Kidney tubule cell (primary cell): ENCODE measurements at places on chromosomes 12 and 14.

DNA sequence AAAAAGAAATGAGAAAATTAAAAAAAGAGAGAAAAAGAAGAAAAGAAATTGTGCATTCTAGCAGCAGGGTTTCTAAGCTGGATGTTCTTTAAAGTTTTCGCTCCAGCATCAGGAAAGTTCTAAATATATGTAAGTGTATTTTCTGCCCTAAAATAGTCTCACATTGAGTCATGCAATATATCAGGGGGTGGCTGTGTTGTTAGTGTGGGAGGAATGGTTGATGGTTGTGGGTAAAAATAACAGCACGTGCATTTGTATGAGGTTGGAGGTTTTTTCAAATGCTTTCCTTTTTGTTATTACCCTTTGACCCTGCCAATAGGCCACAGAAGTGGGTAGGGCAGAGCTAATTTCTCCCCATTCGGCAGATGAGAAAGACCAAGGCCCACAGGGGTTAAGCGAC lies 65.1 kb upstream of the FBXO21 start:
- no peak for DNase-seq

GRCh38 chr12:53099071-53099882 lies 1.8 kb downstream of the IGFBP6 start:
- peak; percentile 93 for DNase-seq

- peak; percentile 19 for DNase-seq
Observed at GRCh38 chr14:95106971-95107370, 50.4 kb downstream of the DICER1 start.

GRCh38 chr12:67035121-67035520 lies 234.0 kb upstream of the CAND1 start:
- no peak for DNase-seq

DNA sequence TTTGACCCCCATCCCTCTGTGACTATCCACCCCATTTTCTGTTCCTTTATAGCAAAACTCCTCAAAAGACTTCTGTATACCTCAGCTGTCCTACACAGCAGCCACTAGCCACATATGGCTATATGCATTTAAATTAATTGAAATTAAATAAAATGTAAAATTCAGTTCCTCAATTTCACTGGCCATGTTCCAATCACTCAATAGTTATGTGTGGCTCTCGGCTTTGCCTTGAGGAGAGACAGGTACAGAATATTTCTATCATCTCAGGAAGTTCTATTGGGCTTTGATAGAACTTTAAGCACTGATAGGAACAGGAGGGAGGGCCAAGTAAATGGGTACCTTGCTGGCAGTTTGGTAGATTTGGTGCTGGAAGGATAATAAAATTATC lies 280.3 kb upstream of the AMIGO2 start:
- DNase-seq: no peak

- DNase-seq: peak; percentile 82
Observed at GRCh38 chr14:61950340-61950739, 188.1 kb downstream of the SNAPC1 start.

- DNase-seq: no peak
Observed at GRCh38 chr12:110514363-110514762, 12.2 kb downstream of the RAD9B start.

DNA sequence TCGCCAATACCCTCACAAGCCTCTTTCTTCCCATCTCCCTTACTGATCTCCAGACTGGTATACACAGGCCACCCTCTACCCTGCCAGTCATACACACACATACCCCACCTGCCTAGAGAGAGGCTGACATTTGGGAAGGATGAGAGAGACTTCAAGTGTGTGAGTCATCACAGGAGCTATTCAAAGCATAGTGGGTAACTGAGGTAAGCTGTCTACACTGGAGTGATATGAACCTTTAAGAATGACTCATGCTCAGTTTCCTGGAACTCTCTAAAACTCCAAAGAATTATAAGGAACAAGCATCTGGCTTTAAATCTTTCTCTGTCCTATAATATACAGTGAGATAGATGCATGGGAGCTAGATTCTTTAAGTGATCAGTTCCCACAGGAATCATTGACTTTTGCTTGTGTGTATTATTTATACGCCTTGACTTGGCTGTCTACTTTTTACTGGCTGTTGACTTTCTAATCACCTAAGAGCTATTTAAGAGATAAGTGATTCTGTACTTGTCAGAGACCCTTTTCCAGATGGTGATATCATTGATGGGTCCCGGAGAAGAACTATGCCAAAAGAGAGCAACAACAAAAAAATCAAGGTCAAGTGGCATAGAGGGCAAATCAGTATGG lies 5.8 kb downstream of the IGF1 start:
- DNase-seq: peak; percentile 87

DNA sequence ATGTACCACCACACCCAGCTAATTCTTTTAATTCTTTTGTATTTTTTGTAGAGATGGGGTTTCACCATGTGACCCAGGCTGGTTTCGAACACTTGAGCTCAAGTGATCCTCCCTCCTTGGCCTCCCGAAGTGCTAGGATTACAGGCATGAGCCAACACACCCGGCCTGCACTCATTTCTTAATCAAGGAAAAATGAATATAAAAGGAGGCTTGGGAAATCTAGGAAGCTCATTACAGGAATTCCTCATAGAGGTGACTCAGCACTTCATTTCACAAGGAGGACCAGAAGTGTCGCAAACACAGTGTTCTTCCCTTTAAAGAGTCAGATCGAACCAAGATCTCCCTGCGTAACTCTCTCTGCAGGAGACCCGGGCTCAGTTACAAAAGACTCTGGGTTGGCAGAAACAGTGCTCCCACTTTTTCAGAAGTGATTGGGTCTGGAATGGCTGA lies 30.3 kb downstream of the NFKBIA start:
- DNase-seq: peak; percentile 91

DNA sequence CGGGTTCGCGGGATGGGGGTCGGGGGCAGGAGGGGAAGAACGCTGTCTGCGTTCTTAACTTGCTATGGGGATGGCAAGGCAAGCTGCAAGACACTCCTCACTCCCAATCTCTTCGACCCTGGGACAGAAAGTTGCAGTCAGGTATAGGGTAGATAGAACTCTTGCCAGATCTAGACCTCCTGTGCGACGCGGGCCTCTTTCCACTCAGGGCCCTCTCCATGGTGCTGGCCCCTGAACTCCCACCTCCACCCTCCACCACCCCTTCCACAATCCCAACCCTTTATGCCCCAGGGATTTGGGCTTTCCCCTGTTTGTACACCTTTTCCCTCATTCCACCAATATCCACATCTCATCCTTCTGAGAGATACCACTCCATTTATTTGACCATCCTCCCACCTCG lies 812 bp downstream of the NABP2 start:
- DNase-seq: no peak

DNA sequence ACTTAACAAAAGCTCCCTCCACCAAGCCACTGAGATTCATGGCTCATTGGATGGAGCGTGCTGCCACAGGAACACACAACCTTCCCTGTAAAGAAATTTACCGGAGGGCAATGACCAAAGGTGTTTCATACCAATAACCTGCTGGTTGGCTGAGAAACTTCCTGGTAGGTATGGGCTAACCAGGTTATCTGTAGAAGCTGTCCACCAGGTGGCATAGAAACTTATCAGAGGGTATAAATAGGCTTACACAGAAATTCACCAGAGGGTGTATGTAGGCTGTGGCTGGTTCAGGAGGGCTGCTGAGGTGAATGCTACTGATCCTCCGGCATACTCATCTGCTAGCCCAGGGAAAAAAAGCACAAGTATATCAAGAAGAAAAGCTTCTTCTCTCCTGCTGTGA lies 27.1 kb upstream of the MTERF2 start:
- DNase-seq: peak; percentile 62

- peak; percentile 38 for DNase-seq
Observed at GRCh38 chr12:116015525-116015924, 262.0 kb downstream of the MED13L start.

- DNase-seq: peak; percentile 58
Observed at GRCh38 chr12:101570047-101570446, 24.7 kb upstream of the MYBPC1 start.

- no peak for DNase-seq
Observed at GRCh38 chr12:128682548-128683275, 141.0 kb downstream of the SLC15A4 start.

DNA sequence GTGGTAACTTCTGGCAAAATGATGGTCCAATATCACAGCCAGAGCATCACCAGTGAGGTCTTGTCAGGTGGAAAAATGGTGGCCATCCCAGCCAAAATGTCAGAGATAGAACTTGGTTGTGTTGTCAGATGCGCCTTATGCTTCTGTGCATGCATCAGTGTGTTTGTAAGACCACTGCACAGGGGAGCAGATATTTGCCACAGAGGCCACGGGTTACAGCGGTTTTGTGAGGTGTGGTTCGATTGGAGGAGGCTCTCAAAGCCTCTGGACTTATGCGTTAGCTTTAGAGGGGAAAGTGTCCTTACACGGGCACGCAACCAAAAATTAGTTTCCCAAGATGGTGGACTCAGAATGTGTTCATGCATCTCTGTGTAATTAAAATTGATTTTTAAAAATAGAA lies 243.8 kb downstream of the ADGRD1 start:
- DNase-seq: no peak

GRCh38 chr14:50057331-50057730 lies 59.0 kb downstream of the VCPKMT start:
- no peak for DNase-seq

DNA sequence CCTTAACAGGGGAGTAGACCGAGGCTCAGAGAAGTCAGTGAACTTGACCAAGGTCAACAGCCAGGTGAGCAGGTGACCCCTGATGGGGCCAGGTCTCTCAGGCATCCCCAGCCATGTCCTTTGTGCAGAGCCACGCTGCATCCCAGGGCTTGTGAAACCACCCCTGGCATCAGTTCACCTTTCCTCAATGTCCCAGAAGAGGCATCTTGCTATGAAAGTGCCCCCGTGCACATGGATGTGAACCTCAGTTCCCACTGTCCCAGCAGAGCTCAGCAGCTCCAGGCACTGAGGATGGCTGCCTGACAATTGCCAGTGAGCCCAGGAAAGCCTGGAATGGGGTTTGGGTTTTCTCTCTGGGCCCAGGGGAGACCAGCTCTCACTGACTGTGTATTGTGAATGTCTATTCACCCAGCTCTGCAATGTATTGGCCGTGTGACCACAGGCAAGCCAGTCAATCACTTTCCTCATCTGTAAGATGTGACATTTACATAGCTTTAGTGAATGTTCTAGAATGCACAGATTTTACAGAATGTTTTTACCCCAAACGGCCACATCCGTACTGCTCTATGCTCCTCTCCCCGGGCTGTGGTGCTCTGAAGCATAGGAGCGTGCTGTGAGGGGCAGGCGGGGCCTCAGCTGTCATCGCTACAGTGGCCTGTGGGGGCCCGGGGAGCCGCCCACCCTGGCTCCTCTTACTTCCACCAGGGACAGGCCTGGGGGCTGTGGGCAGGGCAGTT lies 4.9 kb downstream of the CACNA2D4 start:
- no peak for DNase-seq

DNA sequence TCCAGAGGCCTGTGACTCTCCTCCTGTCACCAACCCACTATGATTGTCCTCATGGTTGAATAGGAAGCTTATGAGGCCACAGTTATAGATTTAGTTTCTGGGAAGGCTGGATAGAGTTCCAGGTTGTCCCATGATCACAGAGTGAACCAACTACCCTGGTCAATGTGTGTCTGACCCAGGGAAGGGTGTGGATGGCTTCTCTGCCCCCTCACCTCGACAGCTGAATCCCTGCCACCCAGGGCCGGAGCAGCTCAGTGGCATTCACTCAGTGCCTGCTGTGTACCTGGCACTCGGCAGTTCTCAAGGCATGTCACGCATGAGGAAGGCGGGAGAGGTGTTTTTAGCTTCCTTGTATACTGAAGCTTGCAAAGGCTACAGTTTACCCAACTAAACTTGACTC lies 43.2 kb downstream of the JDP2 start:
- no peak for DNase-seq

DNA sequence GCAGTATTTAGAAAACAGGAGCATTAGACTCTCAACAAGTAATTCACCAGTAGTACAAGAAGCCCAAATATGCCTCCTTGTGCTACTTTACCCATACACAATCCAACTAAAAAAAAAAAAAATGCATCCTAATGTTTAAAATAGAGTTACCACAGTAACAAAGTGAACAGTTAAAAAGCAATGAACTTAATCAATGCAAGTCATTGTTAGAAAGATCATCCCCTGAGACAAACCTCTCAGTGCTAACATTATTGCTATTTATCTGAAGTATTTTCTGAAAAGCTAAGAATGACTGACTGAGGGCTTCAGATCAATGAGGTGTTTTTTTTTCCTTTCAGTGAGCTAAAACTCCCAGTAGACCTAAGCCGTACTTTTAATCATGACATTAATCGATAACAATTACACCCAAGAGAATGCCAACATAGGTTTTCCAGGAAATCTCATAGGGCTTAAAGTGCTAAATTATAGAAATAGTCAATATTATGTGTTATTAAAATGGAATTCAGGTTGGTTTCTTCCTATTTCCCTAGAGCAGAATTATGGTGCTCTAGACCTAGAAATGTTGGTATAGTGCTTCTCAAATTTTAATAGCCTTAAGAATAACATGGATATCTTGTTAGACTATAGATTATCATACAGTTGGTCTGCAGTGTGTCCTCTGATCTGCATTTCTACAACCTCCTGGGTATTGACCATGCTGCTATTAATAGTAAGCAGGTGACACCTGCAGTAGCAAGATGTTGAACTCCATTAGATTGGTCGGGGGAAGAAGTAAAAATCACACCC lies 123.0 kb downstream of the PRKD1 start:
- DNase-seq: no peak

GRCh38 chr12:8629486-8630033 lies 16.9 kb upstream of the AICDA start:
- DNase-seq: peak; percentile 93

DNA sequence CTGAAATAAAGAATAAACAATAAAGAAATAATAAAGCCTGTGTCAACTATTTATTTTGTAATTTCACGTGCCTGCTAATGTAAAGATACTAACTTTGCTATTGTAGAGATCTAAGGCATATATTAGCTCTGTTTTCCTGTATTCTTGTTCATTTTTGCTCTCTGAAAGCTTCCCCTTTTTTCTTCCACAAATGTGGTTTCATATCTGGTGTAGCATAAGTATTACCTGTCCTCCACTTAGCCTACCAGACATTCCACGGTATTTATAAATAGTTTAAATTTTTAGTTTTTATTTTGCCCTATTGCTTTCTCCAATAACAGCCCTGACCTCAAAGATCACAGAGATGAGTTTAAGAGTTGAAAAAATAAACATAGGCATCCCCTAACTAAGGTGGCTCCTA lies 92.6 kb upstream of the ATP2B1 start:
- DNase-seq: no peak

DNA sequence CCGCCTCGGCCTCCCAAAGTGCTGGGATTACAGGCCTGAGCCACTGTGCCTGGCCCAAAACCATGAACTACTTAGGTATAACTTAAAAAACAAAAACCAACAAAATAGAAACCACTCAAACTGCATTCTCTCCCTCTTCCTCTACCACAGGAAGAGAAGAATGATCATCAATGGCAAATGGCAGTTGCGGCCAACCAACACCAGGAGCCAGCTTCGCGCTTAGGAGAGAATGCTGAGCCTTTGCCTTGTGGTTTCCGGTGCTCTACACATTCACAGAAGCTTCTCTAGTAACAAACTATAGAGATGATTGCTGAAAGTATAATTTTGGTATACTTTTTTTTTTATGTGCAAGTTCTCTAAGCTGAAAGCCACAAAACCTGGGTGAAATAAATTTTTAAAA lies 17.1 kb downstream of the CATSPERB start:
- no peak for DNase-seq

- no peak for DNase-seq
Observed at GRCh38 chr12:70534466-70534865, 102.8 kb downstream of the PTPRB start.
